NCI-H2081 (cell line): ENCODE measurements at places on chromosomes 1 and 21.

- DNase-seq = no peak
Observed at GRCh38 chr1:84708031-84708430, 17.8 kb upstream of the SSX2IP start.

GRCh38 chr21:45387506-45387905 is 17.5 kb upstream of the COL18A1 start:
- no peak for DNase-seq

GRCh38 chr1:210123924-210124589 is 108.5 kb upstream of the SERTAD4 start:
- DNase-seq = peak; percentile 35

- no peak for DNase-seq
Observed at GRCh38 chr1:164071288-164071687, 487.7 kb upstream of the PBX1 start.

DNA sequence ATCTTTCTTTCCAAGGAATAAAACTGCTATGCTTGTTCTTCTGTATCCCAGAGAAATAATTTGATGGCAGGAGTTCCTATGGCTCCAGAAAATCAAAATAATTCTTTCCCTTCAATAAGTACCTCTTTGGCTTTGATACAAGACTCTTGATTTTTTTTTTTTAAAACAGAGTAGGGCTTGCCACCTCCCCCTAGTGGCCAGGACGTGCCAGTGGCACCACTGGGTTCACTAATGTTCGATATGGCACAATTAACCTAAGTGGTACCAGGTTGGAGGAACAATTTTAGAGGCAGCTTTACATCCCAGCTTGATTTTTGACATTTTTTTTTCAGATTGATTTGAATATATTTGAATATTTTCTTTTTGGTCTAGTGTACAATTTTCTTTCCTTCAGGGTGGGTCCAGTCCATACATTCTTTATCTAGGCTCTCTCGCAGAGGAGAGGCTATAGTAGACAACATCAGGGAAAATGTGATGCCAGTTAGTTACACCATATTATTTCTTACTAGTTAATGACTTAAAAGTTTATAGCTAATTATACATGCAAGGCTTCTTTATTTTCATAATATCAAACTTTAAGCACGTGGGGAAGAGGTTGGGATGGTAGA is 330.9 kb downstream of the S1PR1 start:
- DNase-seq = peak; percentile 20

DNA sequence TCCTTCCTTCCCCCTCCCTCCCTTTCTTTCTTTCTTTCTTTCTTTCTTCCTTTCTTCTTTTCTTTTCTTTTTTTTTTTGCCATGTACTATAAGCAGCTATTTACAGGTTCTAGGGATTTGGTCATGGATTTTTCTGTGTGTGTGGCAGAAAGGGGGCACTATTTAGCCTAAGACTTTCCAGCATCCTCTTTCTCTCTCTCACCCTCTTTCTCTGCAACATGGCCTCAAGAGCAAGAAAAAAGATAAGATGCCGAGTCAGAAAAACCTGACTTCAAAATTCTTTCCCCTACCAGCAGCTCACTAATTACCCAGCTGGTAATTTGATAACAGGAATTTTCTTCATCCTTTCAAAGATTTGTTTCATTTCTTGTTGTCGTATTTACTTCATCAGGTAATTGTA is 458.3 kb upstream of the ADAMTS5 start:
- no peak for DNase-seq

GRCh38 chr1:61058483-61059245 is 23.7 kb upstream of the NFIA start:
- no peak for DNase-seq

GRCh38 chr1:205595435-205595834 is 36.4 kb downstream of the ELK4 start:
- no peak for DNase-seq

DNA sequence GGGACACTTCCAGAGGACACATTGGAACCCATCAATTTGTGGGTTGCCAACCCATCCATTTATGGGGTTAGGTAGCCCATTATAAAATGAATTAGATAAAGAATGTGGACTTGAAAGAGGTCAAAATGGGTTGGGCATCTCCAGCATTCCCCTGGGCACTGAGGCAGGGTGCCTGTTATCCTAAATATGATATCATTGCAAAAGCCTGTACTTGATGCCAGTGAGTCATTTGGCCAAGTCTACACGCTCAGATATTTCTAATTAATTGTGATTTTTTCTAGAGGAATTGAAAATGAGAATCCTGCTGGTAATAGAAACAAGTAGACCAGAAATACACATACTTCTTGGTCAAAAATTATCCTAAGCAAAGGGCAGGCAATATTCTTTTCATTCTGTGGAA is 21.9 kb upstream of the NBL1 start:
- no peak for DNase-seq

DNA sequence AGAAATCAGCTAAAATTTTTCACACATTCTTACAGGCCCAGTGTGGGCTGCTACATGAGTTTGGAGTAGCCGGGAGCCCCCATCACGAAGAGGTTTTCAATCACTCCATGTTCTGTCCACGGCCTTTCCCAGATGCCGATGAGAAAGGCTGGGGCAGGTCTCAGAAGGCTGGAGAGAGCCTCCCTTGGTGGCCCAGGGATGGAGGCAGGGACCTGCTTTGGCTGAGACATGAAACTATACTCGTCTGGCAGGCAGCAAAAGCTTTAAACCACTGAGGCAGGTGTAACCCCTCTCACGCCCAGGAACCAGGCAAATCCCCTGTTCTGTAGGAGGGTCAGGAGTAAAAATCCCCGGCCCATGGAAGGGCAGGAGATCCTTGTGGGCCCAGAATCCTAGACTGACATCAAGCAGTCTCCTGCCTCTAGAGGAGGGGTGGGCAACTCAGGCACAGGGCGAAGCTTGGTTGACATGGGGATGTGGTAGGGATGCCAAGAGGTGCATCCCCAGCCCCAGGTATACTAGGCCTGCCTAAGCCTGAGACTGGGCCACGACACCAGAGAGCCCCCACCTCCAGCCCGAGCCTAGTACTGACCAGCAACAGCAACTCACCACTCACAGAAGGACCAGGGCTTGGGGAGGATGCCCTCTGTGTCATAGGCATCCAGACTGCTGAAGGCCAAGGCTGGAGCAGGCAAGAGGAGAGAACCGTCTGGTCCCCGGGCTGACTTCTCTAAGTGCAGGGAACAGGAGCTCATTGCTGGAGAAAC is 9.1 kb downstream of the MMEL1 start:
- DNase-seq = no peak

- no peak for DNase-seq
Observed at GRCh38 chr1:97524211-97524610, 396.6 kb downstream of the DPYD start.

- DNase-seq = peak; percentile 40
Observed at GRCh38 chr1:177872308-177872900, 97.5 kb downstream of the SEC16B start.

DNA sequence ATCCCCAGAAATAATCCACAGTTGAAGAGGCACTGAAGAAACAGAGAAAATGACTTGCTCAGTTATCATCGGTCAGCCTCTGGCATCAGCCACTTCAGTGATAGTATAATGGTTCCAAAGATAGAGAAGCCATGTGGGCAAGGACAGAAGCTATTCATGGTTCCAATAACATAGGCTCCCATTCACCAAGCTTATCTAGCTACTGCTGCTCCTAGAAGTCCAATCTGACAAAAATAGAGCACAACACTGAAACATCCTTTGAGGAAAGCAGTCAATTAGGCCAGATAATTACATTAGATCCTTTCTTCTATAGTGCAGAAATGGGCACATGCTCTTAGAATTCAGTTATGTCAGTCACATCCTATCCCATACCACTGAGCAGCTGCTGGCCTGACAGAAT is 33.5 kb upstream of the CRB1 start:
- no peak for DNase-seq

DNA sequence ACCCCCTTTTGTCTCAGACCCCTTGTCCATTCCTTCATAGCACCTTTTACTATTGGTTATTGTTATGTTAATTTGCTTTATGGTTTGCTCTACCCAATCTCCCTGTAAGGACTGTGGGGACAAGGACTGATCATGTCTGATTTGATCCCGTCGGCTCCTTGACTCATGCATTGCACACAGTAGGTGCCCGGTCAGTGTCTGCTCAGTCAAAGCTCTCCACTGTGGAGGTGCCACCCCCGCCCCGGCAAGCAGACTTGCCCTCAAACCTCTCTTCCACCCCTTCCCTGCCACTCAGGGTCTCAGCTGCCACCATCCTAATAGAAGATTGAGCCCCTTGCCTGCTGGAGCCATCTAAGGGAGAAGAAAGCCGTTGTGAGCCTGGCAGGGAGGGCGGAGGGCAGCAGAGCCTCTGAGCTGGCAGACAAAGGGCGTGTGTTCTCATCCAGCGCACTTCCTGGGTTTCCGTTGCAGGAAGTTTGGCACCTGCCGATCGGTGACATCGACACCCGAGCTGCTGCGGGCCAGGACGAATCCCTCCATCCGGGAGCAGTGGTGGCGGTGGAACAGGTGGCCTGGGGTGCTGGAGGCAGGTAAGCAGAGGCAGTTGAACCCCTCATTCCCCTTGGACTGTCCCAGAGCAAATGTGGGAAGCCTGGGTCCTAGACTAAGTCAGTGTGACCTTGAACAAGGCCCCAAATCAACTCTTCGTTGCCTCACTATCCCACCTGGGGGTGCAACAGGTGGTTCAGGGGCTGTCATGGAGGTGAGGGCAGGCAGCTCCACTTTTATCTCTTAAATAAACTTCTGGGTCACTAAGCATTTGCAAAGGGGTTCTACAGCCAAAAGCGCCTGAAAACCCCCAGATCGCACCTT is 2.2 kb upstream of the FBLIM1 start:
- DNase-seq = peak; percentile 63

DNA sequence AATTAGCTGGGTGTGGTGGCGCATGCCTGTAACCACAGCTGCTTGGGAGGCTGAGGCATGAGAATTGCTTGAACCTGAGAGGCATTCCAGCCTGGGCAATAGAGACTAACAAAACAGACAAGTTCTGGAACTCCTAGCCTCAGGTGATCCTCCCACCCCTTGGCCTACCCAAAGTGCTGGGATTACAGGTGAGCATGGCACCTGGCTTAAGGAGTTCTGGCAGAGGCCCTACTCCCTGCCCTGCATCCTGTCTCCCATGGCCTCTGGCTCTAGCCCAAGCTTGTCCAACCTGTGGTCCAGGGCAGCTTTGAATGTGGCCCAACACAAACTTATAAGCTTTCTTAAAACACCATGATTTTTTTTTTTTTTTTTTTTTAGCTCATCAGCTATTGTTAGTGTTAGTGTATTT is 20.4 kb downstream of the TOMM20 start:
- no peak for DNase-seq

GRCh38 chr1:180627411-180627810 is 4.4 kb upstream of the XPR1 start:
- no peak for DNase-seq

- DNase-seq = no peak
Observed at GRCh38 chr1:164675342-164675904, 116.4 kb downstream of the PBX1 start.

DNA sequence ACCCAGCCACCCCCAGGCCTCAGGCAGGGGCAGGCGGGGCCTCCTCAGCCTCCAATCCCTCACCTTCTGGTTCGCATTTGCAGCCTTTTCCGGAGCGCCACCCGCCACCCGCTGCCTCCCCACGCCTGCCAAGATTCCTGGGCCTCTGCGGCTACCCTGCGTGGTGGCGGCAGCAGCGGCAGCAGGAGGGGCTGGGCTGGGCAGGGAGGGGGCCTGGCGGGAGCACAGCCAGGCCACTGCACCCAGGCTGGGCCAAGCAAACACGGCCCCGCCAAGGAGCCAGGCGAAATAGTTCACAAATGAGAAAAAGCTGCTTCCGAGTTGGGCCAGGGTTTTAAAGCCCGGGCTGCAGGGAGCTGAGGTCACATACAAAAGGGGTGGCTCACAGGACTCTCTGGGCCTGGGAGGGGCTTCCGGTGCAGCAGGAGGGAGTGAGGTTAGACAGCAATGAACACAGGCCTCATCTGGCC is 9.8 kb downstream of the COL8A2 start:
- DNase-seq = no peak

DNA sequence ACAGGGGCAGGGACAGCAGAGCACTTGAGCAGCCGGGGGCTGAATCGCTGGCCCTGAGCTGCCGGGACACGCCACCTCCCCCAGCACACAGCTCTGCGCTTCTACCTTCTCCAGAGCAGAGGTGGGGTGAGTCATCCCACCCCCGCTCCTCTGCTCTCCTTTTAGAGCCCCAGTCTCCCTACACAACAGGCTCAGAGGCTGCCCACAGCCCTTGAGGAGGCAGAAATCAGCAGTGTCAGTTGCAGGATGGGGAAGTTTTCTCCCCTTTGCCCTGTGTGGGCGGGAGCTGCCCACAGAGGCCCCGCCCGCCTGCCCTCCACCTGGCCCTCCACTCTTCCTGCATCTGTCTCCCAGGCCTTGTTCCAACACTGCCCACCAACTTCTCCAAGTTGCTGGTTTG is 94.6 kb downstream of the STUM start:
- no peak for DNase-seq

DNA sequence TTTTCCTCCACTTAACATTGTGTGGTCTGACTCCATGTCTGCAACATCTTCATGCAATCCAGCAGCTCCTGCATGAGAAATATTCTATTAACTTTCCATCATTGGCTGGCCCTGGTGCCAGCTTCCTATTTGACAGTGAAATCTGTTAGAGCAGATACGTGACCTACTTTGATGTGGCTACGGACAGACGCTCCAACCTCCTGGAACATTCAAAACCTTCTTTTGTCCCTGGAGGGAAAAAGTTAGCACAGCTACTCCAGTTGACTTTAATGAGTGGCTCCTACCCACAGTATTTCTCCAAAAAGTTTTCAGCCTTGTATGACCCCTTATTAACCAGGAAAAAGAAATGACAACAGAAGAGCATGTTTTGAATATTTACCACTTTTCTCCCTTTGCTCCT is 22.0 kb downstream of the PRAMEF20 start:
- no peak for DNase-seq

GRCh38 chr21:37369307-37369854 is 2.8 kb downstream of the DYRK1A start:
- DNase-seq = no peak

DNA sequence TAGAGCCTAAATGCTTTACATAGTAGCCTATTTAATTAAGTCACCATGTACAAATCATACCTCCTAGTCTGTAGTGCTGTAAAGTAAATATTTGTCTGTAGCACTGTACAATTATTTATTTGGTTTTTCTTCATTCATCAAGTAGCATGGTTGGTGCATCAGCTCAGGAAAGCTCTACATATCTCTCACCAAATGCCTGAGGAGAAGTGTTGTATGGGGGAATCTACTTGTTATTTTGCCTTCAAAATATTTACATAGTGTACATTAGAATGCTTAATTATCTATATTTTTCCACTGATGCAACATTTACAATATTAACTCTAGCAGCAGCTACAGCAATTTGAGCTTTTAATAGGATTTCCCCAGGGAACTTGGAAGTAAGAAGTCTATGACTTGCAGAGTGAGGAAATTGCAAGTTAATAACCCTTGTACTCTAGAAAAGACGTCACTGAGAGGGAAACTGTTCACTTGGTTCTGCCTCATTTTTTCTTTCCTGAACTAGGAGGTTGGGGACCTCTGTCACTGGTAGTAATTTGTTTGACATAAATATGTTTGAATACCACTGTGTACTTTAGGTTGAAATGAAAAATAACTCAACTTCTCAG is 207.4 kb downstream of the PDE4B start:
- DNase-seq = no peak

GRCh38 chr1:184194236-184194635 is 142.7 kb downstream of the TSEN15 start:
- DNase-seq = no peak

GRCh38 chr1:147600119-147601111 is 59.1 kb downstream of the BCL9 start:
- no peak for DNase-seq
